Astrocyte of the spinal cord (primary cell): ENCODE measurements at places on chromosomes 16 and 17.

DNA sequence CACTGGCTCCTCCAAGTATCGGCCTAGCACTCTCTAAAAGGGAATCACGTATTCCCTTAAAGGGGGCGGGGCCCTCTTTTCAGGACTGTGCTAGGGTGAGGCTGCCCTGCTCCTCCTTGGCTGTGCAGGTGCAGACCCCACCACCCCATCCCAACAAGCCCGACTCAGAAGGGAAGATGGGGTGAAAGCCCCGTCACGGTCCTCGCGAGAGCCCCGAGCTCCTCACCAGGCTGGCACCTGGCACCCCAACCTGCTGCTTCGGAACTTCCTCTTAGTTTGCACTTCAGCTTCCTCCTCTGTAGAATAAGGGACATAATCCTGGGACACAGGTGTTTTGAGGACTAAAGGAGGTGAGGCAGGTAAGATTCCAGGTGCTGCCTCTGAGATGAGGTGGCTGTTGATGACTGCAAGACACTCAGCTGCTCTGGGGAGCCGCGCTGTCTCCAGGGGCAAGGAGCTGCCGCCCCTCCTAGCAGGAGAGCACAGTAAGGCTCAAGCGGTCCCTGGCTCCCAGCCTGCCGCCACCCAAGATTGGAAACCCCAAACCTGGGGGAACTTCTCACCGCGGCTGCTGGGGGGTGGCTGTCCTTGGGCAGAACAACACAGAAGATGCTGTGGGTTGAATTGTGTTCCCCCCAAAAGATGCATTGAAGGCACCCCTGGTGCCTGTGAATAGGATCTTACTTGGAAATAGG lies 88.8 kb downstream of the MGAT5B start:
- no peak for DNase-seq

GRCh38 chr16:35255186-35255803 lies 1795.9 kb downstream of the TP53TG3F start:
- no peak for DNase-seq

DNA sequence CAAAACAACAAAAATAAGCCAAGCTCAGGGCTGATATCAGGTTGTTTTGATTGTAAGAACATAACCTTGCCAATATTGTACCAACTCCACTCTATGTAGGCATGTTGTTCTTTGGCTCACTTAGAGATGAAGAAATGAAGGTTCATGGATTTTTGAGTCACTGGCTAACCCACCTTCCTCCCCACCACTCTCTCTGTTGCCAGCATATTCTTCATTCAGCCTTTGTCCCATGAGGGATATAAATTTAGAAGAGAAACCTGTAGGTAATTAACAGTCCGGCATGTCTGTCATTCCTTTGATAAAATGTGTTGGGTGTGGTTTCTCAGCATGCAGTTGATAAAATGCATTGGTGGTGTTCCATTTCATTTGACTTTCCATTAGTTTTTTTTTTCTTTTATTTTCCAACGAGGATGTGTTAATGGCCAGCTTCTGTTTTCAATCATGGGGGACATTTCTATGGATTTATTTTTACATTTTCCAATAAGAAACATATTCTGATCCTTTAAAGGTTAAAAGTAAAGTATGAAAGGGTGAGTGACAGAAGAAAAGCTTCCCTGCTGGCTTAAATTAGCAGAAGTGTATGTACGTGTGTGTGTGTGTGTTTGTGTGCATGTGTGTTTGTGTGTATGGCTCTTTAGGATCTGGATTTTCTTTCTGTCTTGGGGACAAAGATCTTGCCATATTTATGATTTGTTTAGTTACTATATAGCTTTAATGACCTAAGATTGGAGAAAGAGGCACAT lies 166.2 kb upstream of the KCNJ16 start:
- no peak for DNase-seq

DNA sequence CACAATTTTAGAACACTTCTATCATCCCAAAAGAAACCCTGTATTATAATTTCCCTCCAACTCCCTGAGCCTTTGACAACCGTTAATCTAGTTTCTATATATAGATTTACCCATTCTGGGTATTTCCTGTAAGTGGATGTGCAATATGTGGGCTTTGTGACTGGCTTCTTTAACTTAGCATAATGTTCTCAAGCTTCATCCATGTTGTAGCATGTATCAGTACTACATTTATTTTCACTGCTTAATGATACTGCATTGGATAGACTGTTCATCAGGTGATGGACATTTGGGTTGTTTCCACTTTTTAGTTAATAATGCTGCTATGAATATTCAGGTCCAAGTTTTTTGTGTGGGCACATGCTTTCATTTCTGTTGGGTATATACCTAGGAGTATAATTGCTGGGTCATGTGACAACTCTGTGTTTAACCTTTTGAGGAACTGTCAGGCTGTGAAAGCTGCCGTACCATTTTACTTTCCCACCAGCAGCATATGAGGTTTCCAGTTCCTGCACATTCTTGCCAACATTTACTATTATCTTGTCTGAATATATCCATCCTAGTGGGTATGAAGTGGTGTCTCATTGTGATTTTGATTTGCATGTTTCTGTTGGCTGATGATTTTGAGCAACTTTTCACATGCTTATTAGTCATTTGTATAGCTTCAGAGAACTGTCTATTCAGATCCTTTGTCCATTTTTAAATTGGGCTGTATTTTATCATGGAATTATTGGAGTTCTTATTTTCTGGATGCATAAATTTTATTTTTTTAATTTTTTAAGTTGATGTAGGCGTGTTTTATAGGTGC lies 16.4 kb downstream of the REXO5 start:
- no peak for DNase-seq

- DNase-seq = peak; percentile 14
These were observed 3.3 kb downstream of the MAP2K6 start for GRCh38 chr17:69417545-69418483.

DNA sequence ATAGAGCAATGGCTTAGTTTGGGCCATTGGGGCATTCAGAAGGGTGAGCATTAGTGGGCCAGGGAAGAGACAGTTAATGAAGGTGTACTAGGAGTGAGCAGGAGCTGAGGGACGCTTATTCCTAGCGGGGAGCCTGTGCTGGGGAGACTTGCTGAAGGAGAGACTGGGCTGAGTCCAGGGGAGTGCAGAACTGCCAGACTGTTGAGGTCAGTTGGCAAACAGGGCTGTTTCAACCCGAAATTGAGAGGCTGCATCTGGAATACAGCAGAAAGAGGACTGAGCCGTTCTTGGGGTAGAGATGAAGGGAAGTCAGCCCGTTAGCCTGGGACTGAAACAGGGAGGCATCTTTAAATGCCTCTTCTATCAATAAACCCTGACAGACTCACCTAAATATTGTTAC lies 33.2 kb downstream of the MAP2K6 start:
- peak; percentile 3 for DNase-seq

DNA sequence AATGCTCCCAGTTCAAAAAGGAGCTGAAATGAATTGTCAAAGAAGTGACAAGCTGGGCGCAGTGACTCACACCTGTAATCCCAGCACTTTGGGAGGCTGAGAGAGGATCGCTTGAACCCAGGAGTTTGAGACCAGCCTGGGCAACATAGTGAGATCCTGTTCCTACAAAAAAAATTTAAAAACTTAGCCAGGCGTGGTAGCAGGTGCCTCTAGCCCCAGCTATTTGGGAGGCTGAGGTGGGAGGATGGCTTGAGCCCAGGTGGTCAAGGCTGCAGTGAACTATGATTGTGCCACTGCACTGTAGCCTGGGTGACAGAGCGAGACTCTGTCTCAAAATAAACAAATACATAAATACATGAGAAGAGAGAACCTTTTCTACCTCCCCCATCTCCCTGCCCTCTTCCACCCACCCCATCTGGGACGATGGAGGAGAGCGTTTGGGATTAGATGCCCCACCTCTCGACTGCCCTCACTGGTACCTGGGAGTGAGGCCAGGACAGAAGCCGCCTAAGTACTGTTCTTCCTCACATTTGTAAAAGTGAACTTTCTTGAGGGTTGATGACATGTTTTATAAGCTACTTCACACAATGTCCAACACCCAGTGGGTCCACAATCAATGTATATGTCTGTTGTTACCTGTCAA lies 2.4 kb downstream of the IL4R start:
- DNase-seq = no peak

DNA sequence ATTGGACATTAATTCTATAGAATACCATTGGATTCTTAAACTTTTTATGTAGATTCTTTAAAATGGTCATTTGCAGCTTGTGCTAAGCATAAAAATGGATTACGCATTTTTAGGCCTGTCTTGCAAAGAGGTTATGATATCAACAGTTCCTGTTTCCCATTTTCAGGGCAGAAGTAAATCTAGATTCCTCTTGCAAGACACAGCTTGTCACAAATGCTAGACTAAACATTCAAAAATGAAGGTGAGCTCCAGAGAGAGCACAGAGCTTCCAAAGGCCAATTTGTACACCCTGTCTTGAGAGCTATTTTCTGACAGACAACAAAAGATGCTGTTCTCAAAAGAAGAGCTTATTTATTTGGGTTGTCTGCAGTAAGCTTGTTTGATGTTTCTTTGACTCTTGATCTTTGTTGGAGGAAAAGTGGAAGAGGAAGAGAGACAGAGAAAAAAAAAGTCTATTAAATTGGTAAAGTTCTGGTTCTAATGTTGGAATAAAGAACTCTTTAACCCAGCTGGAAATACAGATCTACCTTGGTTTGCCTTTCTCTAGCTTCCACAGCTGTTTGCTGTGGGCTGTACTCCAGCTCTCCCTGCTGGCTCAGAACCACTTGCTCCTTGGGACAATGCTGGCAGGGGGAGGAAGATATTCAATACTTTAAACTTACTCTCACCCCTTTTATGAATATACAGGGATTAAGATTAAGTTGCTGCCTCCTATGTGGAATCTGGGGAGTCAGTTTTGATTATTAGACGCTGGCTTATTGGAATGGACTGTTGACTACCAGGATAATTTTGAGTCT lies 651.8 kb downstream of the CDH11 start:
- peak; percentile 49 for DNase-seq

DNA sequence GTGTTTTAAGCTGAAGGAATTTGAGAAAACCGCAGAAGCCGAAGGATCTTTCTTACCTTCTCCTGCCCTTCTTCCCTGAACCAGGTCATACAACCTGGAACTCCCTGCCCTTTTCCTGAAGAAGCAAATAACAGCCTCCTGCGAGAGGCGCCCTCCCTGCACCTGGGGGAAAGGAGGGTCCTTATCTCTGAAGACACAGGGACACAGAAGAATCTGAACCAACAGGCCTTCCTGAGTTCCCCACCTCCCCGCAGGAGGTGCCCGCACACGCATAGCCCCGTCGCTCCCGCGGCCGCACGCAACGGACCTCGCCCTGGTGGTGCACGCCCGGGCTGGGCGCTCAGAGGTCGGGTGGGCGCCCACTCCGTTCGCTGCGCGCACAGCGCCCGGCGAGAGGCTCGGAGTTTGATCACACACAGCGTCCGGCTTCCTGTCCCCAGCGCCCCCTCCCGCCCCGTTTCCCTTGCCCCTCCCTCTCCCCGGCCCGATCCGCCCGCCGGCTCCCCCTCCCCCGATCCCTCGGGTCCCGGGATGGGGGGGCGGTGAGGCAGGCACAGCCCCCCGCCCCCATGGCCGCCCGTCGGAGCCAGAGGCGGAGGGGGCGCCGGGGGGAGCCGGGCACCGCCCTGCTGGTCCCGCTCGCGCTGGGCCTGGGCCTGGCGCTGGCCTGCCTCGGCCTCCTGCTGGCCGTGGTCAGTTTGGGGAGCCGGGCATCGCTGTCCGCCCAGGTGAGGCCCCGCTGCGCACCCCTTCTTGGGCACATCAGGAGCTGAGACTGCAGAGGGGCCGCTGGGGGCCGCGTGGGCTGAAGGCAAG lies at the start of gene TNFSF12:
TSS of gene TNFSF12 (plus strand) at position 474 of the 816 bp plus-strand sequence. CDS start at position 570, 96 bp downstream.
- no peak for DNase-seq

DNA sequence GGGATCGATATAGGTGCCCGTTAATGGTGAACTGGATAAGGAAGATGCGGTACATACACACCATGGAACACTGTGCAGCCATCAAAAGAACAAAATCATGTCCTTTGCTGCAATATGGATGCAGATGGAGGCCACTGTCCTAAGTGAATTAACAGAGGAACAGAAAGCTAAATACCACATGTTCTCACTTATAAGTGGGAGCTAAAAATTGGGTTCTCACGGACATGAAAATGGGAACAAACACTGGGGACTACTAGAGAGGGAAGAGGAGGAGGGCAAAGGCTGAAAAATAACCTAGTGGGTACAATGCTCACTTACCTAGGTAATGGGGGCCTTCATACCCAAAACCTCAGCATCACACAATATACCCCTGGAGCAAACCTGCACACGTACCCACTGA lies 302.6 kb downstream of the XYLT1 start:
- no peak for DNase-seq

- DNase-seq = peak; percentile 53
These were observed 52.1 kb upstream of the SLC12A3 start for GRCh38 chr16:56812884-56813283.

- peak; percentile 56 for DNase-seq
These were observed 194.0 kb upstream of the CIBAR2 start for GRCh38 chr16:85306071-85306792.

- no peak for DNase-seq
These were observed 57.2 kb downstream of the SOCS1 start for GRCh38 chr16:11198828-11199227.

GRCh38 chr16:88804552-88805339 lies 1.2 kb downstream of the CDT1 start:
- DNase-seq = no peak

- DNase-seq = peak; percentile 5
These were observed 1.0 kb downstream of the NOG start for GRCh38 chr17:56594320-56595107.

GRCh38 chr16:84554627-84555328 lies 50.3 kb upstream of the MEAK7 start:
- DNase-seq = no peak

DNA sequence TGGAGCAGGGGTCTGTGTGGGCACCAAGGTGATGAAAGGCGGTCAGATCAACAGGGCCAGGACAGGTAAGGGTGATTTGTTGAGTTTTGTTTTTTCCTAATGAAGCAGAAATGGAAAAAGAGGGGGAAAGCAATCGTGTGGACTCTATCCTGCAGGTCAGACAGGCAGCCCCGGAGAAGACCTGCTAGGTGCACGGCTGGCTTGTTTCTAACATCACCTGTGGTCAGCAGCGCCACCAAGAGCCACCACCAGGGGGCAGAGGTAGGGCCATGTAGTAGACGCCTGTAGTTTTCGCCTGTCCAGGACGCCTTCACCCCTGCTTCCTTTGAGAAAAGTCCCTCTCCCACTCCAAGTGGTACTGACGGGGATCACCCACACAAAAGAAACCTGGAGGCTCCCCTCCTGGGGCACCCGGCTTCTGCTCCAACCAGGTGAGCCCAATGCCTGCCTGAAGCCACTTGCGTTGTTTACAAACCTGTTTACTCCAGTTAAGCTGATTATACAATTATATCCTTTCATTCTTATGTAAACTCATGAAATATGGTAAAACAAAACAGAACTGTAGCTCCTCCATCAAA lies 54.2 kb upstream of the SEC14L1 start:
- DNase-seq = peak; percentile 75

GRCh38 chr16:53080345-53081031 lies 25.7 kb downstream of the CHD9 start:
- peak; percentile 83 for DNase-seq

- no peak for DNase-seq
These were observed 5.9 kb downstream of the POLR2C start for GRCh38 chr16:57468346-57468745.

DNA sequence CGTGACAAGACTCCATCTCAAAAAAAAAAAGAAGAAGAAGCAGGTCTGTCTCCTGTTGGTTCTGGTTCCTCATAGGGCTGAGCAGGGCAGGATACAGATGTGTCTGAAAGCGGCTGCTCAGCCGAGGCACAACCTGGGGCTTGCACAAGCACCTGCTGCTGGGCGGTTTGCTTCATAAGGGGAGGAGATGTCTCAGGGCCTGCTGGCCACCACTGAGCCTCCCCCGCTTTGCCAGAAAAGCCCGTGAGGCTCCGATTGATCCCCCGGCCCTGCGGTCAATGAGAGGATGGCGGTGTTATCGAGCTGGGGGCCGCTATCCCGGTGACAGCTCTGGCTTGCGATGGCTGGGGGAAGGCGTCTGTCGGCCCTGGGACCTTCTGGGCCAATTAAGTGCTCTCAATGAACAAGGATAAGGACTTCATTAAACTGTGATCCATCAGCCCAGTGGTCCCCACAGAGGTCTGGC lies 162.0 kb downstream of the SDK2 start:
- no peak for DNase-seq
